ENCODE measurements at places on chromosomes 6 and 20. TPM values are rescaled to one million over a fixed set of nuclear protein-coding genes. Genes with fewer than 3 reads are reported as not detected.

- no peak for DNase-seq
Observed at GRCh38 chr20:46899621-46900020, 5.0 kb downstream of the EYA2 start.

GRCh38 chr20:58040447-58041290 is 187.8 kb downstream of the ANKRD60 start:
- DNase-seq, result no peak

DNA sequence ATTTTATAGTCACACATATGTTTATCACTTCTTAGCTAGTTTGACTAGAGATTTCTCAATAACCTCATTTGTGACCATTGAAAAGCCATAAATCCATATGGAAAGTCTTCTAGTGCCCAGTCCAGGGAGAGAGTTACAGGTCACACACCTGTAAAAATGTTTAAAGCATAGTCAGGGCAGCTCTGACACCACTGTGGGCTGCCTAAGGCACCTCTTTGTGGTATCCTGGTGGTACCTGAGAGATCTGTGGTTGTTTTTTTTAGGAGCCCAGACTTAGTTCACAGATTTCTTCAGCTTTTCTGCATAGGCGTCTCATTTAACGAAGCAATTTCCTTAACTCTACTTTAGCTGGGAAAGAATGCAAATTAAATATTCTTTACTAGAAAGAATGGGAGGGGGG is 186.6 kb downstream of the CENPW start:
- DNase-seq, result no peak

DNA sequence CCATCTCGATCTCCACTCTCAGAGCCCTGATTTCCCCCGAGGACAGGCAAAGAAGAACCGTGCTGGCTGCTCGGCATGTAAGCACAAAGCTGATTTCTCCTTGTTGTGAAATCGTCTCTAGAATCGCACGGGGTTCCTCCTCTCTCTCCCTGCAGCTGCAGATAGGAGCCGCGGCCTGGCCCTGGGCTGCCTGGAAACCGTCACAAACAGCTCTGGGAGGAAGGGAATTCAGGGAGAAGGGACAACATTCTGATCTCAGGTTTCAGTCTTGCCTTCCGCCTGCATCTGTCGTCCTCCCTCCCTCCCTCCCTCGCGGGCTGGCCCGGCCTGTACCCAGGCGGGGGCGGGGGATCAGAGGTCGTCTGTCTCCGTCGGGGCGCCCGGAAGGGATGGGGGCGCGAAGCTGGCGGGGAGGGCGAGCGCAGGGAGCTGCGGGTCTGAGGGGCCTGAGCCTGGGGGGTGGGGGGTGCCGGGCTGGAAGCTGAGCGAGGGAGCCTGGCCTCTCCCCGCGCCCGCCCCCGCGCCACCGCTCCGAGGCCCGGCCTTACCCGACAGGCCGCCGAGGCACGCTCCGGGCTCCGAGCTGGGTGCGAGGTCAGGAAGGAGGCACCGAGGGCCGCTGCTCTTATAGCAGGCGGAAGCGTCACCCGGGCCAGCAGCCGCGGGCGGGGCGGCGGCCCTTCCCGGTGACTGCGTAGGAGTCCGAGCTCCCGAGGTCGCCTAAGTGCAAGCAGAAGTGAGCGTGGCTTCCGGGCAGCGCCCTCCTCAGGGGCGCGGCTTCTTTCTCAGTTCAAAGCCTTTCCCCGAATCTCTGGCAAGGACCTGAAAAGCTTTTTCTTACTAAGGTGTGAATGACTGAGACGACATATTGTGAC is at the start of gene SERPINB1:
Gene SERPINB1 (minus strand): TSS at position 600 of the 875 bp plus-strand sequence. CDS start 1,277 bp downstream, outside the sequence.
- DNase-seq, result peak; percentile 93

DNA sequence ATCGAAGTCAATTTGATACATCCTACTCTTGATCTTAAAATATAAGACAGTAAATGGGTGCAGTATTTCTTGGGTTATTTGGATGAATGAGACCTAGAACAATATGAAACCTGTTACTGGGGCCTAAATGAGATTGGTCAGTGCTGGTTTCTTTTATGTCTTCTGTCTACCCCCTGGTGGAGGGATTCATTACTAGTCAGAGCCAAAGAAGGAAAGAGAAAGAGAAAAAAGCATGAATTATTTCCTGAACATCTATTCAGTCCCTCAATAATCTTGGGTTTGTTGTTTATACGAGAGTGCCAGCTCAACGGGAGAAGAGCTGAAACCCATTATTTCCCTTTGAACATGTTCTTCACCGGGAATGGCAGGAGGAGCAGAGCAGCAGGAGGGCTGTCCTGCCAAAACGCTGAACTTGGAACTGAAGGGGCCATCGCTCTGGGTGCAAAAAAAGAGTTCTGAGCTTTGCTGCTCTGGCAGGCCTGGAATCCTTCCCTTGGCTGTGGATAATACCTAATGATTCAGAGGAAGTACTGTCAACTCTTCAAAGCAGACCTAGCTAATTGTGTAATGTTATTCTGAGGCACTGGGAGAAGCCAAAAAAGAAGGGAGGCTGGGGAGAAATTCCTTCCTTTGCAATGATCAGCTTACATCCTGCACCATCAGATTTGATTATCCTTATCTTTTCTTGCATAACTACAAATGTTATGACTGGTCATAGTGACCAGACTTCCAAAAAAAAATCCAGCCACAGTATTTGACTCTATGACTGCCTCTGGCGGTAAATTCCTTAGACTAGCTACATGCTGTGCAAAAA is 72.0 kb downstream of the BLOC1S5 start:
- DNase-seq, result peak; percentile 57

TREML2 gene
- 3.3 TPM for total RNA-seq

SNAP25 gene
- total RNA-seq, result not detected

TBC1D32 gene
- total RNA-seq, result 1.3 TPM

TCP11 gene
- total RNA-seq, result not detected

THBS2 gene
- not detected for total RNA-seq

Data from HT-29 (cell line).